Stimulated activated CD4-positive, alpha-beta T cell treated with anti-CD3 and anti-CD28 coated beads, Interleukin-4, amount 100 ng/mL, for 4 hours (primary cell): ENCODE measurements at places on chromosomes 11 and 22.

DNA sequence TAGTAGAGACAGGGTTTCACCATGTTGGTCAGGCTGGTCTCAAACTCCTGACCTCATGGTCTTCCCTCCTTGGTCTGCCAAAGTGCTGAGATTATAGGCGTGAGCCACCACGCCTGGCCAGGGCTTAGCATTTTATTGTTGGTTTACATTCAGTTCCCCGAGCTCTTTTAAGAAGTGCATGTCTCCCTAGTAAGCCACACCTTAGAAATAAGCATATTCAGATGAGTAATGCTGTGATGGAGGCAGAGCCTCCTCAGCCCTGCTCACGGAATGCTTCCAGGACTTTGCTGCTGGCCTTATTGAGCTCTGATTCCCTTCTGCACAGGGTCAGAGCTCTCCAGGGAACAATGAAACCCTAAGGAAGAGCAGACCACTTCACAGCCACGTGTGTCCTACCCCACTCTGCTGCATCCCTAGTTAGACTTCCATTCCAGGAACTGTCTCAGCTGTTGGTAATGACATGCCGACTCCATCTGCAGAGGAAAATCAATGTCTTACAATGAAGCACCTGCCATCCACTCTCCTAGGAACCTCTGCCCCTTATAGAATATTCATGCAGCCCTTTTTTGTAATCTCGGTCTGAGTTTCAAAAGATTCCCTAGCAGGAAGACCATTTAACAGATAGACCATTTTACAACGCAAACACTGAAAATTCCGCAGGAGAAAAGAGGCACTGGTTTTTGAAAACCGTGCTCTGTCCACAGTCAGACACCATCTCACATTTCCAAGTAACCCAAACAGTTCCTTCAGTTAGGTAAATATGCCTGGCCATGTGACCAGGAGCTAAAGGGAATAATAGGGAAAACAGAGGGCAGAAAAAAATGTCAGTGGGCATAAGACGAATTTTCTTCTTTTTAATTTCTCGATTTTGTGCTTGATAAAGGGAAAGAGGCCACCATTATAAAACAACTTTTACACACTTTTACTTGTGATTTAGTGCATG, 1.7 kb upstream of the JAM3 start:
- DNase-seq, result no peak

GRCh38 chr22:37896181-37896592, 9.9 kb upstream of the MICALL1 start:
- peak; percentile 24 for DNase-seq

GRCh38 chr11:30488304-30488998, 97.7 kb downstream of the MPPED2 start:
- no peak for DNase-seq

DNA sequence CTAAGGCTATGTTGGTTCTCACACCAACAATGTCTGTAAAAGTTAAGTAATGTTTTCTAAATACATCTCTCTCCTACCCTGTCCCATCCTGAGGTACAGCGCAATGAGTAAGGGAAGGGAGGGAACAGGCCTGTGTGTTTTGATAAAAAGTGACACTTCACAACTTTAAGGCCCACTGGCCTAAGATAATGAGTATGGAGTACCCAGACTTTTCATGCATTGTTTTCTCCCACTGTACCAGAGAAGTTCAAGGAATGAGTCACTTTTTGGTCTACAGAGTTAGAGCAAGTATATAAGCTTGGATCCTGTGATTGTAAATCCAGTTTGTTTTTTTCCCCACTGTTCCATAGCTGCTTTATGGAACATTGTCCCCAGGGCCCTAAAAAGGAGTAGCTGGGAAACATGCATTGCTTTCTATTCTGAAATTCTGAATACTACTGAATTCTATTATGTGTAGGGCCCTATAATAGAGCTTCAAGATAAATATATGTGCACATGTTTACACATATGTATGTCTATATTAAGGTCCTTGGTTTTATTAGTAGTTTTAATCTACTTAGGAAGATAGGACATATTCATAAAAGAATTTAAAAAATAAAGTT, 29.8 kb downstream of the KCNE3 start:
- DNase-seq, result no peak

- no peak for DNase-seq
Observed at GRCh38 chr22:48710410-48710809, 1117.3 kb downstream of the BRD1 start.

DNA sequence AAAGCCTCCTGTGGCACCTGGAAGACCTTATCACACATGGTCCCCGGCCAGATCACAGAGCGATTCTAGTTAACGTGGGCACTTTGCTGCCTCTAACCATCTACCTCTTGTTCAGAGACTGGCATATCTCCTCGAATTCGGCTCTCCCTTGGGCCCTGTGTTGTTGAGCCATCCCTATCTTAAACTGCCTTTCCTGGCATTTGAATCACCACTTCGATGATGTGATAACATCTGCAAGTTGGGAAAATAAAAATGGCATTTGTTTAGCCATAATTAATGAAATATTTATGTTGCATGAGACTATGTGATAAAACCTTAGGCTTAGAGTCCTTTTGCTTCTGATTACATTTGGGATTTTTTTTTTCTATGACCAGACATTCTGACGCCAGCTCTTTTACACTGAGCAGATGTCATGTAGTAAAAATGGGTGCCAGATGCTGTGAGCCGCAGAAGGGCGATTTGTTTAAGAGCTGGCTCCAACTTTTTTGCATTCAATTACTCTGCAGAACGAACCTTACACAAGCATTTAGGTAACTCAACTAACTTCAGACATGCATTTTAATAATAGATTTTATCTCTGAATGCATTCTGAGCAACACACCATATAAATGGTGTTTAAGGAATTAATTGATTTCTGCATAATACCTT, 58.5 kb upstream of the PARVA start:
- no peak for DNase-seq

DNA sequence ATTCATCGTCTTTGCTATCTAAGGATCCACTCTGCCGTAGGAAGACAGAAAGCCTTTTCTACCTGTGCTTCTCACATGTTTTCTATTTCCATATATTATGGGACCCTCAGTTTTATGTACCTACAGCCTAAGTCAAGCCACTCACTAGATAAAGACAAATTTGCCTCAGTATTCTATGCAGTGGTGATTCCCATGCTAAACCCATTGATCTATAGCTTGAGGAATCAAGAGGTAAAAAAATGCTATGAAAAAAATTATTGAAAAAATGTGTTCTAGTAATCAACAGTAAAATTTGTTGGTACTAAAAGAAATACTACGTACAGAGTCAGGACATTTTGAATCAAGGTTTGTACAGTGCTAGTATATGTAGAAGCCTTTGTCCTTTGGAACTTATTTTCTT, 18.1 kb upstream of the OR5AL1 start:
- no peak for DNase-seq

DNA sequence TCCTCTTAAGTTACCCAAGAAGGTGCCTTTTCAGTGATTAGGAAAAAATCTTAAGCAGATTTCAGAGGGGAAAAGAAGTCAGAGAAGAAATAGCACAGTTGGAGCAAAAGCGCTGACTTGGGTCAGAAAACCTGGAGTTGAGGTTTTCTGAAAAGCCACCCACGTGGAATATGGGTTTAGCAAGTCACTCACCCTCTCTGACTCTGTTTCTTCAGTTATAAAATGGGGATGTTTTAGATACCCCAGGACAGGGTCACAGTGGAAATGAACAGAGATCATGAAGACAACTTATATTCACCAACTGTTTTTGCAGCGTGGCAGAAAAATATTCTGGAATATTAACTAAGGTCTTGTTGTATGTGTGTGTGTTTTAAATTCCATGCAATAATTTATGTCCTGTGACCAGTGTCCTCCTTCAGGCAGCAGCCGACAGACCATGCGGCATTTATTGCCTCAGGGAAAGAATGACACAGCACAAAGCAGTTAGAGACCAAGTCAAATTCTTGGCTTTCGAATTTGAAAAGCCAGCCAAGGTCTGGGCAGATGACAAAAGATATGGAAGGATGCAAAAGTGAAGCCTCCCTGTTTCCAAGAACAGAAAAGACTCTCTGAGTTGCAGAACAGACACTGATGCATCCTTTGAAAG, 119.9 kb downstream of the MIAT start:
- DNase-seq, result no peak

GRCh38 chr11:80856066-80856465, 1415.2 kb upstream of the TENM4 start:
- DNase-seq, result no peak
